Hematopoietic multipotent progenitor cell treated with erythropoietin and hydrocortisone succinate and interleukin-3 and kit ligand, for 6 days (in vitro differentiated cells): ENCODE measurements at places on chromosomes 5 and 9.
A peak's percentile ranks its signal among the peaks of the same experiment; 100 is the strongest.

GRCh38 chr9:113600871-113601614, 137.5 kb downstream of the RGS3 start:
- no peak for DNase-seq

DNA sequence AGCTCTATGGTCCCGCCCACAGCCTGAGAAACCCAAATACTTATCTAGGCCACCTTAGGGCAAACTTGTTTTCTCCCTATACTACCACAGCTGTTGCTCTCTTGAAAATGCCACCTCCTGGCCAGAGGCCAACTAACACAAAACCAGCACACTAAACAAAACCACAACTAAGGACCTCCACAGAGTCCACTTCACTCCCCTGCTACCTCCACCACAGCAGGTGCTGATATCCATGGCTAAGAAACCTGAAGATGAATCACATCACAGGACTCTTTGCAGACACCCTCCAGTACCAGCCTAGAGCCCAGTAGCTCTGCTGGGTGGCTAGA, 108.4 kb downstream of the ALDH1A1 start:
- DNase-seq = no peak

GRCh38 chr5:14110196-14110595, 32.9 kb upstream of the TRIO start:
- no peak for DNase-seq

GRCh38 chr5:140926443-140927227, 536 bp downstream of the PCDHAC1 start:
- DNase-seq = peak; percentile 8

DNA sequence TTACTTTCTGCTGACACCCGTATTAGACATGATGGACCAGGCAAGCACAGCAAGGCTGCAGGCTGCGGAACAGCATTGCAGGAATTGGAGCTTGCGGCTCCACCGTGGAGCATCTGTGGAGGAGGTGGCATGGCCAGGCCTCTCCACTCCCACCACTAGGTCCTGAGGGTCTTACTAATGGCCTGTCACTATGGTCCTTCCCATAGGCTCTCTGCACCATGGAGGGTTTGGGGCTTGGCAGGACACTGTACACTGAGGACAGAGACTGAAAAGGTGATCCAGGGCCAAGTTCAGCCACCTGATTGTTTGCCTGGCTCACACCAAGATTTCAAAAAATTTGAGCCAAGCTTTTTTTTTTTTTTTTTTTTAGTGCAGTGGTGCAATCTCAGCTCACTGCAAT, 14.3 kb upstream of the ZBTB43 start:
- no peak for DNase-seq

DNA sequence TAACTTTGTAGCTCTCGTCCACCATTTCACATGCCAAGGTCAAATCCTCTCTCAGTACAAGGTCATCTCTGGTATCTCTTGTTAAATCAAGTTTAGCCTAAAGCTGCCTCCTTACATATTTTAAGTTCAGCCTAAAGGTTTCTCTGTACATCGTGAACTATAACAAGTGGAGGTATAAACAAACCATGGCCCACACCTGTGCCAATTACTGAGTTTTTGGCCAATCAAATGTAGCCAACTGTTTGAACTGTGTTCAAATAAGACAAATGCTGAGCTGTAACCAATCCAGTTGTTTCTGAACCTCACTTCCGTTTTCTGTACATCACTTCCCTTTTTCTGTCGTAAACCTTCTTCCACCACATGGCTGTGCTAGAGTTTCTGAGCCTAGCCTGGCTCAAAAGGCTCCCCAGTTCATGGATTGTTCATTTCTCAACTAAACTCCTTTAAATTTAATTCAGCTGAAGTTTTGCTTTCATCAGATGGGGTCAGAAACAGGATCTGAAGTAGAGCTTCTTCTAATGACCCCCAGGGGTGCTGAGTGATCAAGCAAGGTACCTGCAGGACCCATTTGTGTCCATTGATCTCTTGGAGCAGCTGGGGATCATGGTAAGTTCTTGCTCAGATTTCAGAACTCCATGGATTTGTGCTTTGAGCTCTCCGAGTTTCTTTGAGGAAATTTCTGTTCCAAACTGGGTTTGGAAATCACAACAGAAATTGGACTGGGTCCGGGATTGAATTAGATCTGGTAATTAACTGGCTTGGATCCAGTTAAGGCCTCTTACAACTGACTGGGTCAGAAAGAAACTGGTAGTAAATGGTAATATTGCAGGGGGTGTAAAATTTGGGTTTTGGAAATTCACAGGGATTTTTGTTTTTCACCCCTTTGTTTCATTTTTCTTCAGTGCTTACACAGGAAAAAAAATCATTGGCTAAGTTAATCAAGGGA, 11.0 kb upstream of the NANS start:
- DNase-seq = peak; percentile 96

GRCh38 chr9:134778841-134779411, 101.7 kb upstream of the FCN2 start:
- no peak for DNase-seq

DNA sequence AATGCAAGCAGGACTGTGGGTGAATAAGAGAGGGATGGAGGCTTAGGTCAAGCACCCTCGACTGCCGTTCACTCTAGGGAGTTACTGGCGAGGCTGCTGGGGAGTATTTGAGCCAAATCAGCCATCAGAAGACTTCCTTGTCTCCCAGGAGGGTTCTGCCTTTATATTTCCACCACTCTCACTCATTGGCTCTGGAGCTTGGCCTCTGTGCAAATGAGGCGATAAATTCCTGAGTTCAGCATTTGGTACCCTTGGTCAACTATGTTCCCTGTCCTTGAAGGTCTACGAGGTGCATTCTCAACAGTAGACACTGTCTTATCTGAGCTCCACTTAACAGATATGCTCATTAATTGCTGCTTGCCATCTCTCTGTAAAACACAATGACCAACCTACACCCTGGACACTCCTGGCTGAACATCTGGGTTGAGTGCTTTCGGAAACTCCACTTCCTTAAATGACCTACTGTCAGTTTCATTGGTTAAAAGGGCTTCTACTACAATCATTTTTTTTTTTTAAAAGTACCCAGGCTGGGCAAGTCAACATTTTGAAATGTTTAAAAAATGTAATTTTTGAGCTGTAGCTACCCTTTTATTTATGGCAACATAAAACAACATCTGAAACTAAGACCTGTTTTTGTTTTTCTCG, 153.2 kb downstream of the NTRK2 start:
- DNase-seq = no peak

DNA sequence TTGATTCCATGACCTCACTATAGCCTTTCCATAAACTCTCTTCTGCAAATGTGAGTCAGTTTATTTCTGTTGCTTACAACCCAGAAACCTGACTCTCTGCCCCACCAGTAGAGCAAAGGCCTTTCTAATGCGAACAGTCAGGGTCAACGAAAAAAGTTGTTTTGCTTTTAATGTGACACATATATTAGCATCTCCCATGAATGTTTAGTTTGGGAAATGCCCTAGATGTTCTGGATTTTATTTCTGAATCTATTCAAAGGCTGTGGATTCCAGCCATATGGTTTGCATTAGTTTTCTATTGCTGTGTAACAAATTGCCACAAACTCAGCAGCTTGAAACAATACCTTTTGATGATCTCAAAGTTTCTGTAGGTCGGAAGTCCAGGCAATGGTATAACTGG, 193.5 kb downstream of the GNA14 start:
- no peak for DNase-seq

DNA sequence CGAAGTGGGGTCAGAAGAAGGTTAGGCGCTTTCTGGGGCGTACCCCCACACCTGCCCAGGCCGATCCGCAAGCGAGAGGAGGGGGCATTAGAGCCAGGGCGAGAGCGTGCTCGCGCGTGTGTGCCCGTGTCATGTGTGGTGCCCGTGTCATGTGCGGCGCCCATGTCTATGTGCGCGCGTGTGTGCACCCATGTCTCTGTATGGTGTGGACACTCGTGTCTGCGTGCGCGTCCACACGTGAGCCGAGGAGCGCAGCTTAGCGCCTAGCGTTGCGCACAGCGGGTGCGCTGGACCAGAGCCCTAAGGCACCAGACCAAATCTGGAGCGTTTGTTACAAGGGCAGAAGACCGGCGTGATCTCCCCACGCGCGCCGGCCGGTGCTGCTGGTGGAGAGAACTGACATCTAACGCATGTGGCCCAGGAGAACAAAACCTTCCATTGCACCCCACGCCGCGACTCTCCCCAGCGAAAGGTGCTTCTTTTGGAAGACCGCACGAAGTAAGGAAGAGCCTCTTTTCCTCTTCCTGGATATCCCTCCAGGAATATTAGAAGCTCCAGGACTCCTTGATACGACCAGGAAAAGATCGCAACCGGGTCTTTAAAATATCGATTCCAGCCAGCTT, 644 bp downstream of the NIM1K start:
- peak; percentile 23 for DNase-seq

DNA sequence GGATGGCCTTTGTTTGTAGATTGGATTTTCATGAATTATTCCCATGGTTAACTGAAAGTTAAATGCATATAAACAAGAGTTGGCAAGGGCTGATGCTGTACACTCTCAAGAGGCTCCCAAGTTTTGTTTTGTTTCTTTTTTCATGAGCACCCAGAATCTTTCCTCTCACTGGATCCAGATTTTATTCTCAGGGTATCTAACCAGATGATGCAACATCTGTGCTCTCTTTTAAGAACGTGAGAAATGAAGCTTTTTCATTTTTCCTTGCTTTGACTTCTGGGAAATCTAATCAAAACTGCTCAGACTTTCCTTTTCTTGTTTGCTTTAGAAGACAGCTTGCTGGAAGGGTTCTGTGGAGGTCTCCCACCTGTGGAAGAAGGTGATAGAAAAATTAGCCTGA, 142.7 kb upstream of the SLC12A2 start:
- no peak for DNase-seq

DNA sequence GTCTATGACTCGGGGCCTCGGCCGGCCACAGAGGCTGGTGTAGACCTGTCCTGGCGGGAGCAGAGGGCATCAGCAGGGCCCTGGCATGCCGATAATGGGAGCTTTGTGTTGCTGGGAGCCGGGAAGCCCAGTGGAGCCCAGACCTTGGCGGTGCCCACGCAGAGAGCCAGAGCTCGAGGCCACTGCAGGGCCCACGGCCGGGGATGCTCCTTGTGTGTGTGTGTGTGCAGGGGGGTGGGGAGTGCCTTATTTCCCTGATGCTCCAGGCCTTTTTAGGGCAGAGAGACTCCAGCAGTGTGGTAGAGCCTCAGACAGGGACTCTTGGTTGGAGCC, 5.4 kb upstream of the SLC6A18 start:
- DNase-seq = no peak

DNA sequence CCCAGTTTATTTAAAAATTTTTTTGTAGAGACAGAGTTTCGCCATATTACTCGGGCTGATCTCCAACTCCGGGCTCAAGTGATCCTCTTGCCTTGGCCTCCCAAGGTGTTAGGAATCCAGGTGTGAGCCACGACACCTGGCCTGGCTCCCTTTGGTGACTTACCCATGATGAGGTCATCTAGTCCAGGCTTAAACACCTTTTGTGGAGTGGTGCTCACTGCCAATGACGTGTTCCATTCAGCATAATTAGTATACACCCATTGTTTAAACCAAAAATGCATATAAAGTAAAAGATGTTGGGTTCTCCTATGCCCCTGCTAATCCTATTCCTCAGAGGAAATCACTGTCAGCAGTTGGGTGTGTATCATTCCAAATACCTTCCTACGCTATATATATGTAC, 91.0 kb downstream of the HSPA4 start:
- no peak for DNase-seq

GRCh38 chr5:157665467-157666070, 5.8 kb upstream of the C5orf52 start:
- no peak for DNase-seq

- DNase-seq = peak; percentile 70
These were observed 94.0 kb downstream of the PHF2 start for GRCh38 chr9:93670208-93671019.

DNA sequence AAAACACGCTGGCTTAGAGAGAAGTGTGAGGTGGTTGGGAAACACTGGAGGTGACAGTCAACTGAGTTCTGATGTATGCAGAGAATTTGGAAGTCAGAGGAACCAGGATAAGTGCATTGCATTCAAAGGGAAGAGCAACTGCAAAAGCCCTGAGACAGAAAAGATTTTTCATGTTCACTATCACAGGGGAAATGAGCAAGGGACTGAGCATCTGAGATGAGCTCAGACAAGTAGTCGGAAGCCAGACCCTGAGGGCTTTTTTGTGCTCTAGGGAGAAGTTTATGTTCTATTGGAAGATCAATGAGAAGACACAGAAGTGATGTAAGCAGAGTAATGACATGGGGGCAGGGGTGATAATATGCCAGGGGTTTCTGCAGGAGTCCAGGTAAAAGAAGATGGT, 97.5 kb downstream of the HTR4 start:
- no peak for DNase-seq

- no peak for DNase-seq
These were observed 141.0 kb upstream of the GRHPR start for GRCh38 chr9:37281541-37281940.

DNA sequence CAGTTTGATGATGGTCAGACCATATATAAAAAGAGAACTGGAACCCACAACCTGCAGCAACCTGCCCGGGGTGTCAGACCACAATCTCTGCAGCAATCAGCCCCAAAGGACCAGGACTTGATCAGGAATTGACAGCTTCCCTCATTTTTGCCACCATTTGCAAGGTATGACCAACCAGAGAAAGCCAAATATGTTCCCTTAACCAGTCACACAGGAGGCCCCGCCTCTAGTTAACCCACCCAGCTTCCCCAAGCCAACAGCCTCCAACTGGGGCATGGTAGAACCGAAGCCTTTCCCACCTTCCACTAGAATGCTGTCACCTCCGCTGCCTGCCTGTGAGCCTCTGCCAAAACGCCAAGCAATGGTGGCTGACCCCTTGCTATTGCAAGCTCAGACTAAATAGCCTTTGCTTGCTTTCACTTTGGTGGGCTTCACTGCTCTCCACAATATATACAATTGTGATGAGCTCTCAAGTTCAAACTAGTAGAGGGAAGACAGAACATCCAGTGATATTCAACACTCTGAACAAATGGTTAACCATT, 86.3 kb downstream of the AK8 start:
- no peak for DNase-seq

DNA sequence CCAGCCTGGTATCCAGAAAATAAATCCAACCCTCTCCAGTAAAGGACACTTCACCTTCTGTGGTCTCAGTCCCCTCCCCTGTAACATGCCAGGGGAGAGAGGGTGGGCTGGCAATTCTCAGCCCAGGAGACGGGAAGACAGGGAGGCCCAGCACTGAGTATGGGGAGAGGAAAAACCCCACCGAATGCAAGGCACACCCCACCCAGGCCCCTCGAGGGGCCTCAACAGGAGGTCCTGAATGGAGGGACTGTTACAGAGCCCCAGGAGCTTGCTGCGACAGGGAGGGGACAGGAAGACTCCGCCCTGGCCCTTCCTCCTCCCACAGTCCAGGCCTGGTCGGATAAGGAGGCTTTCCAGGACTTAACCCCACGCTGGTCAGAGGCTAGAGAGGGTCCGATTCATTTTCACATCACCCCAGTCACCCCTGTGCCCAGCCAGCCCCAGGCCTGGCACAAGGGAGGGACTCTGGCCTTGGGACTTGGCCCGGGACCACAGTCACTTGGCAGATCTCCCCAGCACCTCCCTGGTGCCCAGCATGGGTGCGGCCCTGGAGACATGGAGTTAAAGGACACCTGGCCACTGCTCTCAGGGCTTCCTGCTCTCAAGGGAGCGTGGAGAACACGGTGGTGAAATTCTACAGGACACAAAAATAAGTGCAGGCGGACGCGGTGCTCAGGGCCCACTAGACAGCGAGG, 44.9 kb upstream of the STXBP1 start:
- DNase-seq = peak; percentile 81

GRCh38 chr9:118836891-118837290, 532.3 kb downstream of the BRINP1 start:
- no peak for DNase-seq
